Right kidney (tissue), 9 donors: ENCODE measurements at places on chromosomes 16 and 17.

DNA sequence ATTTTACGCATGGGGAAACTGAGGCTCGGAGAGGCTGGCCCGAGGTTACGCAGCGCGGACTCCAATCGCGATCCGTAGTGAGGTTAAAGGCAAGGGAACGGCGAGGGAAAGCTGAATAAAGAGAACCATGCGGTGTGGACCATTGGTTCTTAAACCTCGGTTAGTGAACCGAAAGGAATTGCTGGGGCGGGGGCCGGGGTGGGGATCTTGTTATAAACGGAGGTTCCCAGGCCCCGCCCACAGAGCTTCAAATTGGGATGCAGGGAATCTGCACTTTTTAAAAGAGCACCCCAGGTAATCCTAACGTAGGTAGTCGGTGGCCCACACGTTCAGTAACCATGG, 524 bp downstream of the IQCK start:
- DNase-seq: no peak

DNA sequence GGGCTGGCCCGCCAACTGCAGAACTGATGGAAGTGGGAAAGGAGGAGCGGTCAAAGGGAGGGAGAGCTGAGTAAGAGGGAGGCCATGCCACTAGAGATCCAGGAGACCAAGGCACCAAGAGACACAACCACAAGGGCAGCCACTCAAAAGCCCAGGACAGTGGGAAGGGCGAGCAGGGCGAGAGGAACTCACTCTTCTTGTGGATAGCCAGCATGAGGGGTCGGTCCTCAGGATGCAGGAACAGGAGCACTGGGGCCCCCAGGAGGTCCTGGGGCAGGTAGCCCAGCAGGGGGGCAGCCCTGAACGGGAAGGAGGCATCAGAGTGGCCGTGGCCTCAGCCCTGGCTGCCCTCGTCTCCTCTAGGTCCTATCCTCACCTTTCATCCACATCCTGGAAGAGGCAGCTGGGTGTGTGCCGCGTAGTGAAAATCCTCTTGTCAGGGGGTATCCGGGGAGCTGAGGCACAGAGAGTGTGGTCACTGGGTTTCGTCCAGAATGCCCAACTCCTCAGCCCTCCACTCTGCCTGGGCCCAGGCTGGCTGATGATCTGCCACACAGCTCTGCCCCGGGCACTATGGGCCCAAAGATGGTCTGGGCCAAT, 4.3 kb downstream of the PER1 start:
- DNase-seq: no peak

DNA sequence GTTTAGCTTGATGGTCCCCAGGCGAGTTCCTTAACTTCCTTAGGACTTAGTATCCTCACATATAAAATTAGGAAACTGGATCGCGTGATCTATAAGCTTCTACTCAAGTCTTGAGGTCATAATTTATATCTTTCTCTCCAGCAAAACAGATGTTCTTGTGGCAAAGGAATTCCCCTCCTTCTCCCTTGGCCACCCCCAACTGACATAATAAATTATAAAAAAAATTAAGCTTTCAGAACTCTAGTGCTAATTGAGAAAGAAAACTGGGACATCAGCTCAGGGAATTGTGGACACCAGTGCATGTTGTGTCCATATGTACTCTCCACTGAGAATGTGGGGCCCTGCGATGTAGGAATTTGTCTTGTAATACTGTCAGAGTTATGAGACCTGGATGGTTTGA, 13.5 kb downstream of the GNAO1 start:
- no peak for DNase-seq

GRCh38 chr16:4113358-4114256, 2.6 kb downstream of the ADCY9 start:
- DNase-seq: no peak

GRCh38 chr17:28475151-28475900, 1.9 kb downstream of the SLC13A2 start:
- no peak for DNase-seq

GRCh38 chr16:9092282-9092977, 986 bp downstream of the HAPSTR1 start:
- DNase-seq: peak; percentile 75

- DNase-seq: no peak
Measured at GRCh38 chr17:78991906-78992532, 12.3 kb upstream of the LGALS3BP start.

- DNase-seq: no peak
Measured at GRCh38 chr17:33199571-33200510, 93.3 kb downstream of the ASIC2 start.

DNA sequence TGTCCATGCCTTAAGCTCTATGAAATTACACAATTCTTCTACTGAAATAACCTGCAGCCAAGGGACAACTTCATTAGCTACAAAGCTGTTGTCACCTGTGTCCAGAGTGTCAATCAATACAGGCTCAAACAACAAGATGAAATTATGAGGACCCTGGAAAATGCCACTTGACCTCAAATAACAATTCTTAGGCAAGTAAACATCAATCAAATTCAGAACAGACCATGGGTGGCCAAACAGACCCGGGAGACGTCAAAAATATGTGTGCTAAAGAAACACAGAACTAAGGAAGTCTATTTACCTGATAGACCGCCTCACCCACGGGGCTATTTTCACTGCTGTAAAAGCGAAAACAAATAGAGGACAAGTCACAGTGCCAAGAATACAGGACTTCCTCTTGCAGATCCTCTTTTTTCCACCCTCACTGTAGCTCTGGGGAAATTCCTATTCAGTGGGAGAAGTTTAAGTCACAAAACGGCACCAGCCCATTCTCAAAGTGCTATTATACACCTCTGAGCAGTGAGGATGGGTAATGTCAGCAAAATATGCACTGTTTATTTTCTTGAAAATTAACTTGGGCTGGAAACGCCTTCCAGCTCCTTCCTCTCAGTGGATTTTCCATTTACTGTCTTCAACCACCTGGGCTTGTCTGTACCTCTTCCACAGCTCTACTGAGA, 2.7 kb downstream of the LITAF start:
- no peak for DNase-seq

DNA sequence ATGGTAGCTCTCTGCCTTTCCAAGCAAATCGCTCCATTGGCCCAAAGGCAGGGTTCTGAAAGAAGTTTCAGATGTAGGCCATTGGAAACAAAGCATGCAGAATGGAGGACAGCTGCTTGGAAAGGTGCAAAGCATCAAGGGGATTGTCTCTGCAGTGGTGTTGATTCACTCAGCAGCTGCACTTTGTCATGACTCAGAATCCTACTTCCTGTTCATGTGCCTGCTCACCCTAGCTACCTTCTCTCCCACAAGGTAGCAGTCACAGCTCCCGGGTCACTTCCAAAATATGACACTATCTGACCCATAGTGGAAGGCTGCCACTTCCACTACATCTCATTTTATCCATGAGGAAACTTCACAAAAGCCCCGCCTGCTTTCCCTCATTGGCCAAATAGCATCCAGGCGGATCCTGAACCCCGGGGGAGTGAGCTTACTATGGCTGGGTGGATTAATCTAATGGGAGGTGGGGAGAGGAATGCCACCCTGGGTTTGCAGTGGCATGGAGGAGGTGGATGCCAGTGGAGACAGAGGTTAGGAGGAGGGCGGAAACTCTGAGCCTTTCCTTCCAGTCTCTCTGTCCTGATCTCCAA, 74.7 kb upstream of the NKD1 start:
- DNase-seq: no peak

- DNase-seq: no peak
Measured at GRCh38 chr17:67412032-67412431, 35.0 kb downstream of the PITPNC1 start.

DNA sequence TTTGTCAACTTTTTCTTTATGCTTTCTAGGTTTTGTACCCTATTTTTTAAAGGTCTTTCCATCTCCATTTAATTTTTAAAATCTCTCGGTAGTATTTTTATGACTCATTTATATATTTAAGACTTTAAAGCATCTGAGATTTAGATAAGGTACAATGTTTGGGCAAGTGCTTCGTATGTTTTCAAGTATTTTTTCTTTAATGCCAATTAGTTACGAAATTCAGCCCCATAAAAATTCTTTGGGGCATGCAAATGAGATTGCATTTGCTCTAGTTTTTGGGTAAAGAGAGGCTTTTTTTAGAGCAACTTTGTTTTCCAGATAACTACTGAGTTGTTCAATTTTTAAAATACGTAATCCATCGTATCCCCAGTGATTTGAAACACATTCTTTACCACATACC, 65.3 kb upstream of the CRHR1 start:
- DNase-seq: no peak

DNA sequence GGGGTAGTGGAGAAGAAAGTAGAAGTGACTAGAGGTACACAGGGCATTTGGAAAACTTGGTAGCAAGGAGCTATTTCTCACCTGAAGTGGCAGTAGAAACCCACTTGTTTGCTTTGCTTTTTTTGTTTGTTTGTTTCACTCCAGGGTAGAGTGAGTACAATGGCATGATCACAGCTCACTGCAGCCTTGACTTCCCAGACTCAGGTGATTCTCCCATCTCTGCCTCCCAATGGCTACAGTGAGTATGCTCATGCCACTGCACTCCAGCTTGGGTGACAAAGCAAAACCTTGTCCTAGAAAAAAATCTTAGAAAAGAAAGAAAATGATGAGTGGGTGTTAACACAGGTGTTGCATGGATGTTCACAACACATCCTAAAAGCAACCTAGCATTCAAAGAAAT, 40.4 kb downstream of the SCNN1G start:
- DNase-seq: no peak

- DNase-seq: no peak
Measured at GRCh38 chr17:82808006-82808405, 31.8 kb downstream of the ZNF750 start.

DNA sequence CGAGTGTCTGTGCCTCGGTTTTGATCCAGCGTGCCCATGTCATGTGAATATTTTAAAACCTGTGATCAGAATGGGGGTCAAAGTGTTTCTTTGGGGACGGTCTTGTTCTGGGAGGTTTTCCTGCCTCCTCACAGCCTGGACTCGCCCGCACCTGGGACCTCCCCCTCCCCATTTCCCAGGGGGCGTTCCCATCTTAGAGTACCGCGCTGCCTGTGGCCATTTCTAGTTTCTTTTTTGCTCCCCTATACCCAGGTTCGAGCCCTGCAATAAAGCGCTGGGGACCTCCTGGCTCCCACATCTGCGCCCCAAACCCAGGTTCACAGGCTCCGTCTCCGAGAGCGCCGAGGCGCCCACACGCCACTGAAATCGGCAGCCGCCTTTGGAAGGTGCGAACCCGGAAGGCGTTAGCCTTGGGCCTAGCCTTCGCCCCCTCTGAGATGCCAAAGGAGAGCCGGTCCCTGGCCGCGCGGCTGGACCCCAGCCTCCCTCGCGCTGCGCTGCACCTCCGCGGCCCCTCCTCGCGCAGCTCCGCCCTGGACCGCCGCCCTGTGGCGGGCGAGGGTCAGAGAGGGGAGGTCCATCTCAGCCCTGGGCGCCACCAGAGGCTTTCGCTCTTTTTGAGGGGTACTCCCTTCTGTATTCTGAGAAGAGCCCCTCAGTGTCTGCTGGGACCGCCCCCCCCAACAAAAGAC, 1.7 kb downstream of the KCNJ12 start:
- peak; percentile 57 for DNase-seq

DNA sequence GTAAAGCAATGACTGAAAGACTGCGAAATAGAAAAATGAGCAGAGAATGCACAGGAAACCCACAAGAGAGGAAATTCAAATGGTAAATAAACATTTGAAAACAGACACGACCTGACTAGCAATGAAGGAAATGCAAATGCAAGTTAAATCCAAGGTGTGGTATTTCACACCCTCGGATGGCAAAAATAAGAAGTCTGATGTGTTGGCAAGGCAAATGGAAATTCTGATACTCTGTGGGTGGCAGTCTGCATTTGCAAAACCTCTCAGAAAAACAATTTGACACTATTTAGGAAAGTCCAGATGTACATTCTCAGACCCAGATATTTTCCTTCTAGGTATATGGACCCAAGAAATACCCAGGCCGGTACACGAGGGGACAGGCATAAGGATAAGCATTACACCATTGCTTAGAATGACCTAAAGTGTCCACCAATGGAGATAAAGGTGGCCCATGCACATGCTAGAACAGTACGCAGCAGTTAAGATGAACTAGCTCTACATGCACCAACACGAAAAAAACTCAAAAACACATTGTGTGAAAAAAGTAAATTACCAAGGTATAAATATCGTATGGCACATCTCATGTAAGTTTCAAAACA, 116.7 kb downstream of the GAS7 start:
- no peak for DNase-seq

- no peak for DNase-seq
Measured at GRCh38 chr17:29758255-29758654, 135.5 kb upstream of the CORO6 start.

GRCh38 chr17:28612936-28613872, 781 bp downstream of the RSKR start:
- DNase-seq: peak; percentile 25

DNA sequence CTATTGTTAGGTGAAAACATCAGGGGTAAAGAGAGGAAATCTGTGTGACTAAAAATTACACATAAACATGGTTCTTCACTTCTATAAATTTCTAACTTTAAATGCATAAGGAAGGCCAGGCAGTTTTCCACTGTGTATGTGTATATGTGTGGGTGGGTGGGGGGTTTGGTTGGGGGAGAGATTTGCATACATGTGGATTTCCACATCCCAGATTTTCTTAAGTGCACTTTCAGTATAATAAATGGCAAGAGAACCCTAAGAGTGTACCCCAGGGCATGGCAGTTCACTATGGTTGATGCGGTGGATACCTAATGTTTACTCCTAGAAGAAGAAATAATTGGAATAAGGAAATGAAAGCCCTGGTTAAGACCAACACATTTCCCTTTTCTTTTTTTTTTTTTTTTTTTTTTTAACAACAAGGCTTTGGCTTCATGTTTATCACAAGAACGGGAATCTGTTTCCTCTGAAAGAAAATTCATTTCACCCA, 451.8 kb upstream of the CCL2 start:
- DNase-seq: no peak

GRCh38 chr17:73268582-73269328, 7.1 kb upstream of the CPSF4L start:
- no peak for DNase-seq

GRCh38 chr16:9264067-9264466, 172.6 kb downstream of the HAPSTR1 start:
- no peak for DNase-seq

GRCh38 chr16:4376893-4377572, 5.4 kb downstream of the VASN start:
- DNase-seq: no peak

- DNase-seq: no peak
Measured at GRCh38 chr16:49833796-49834530, 21.9 kb downstream of the ZNF423 start.
